Mesangial cell (primary cell): ENCODE measurements at places on chromosomes 4 and X. TPM values are rescaled to one million over a fixed set of nuclear protein-coding genes. Genes with fewer than 3 reads are reported as not detected.

CFAP99 gene
- total RNA-seq, result not detected in 2 replicates

FGFRL1 gene
- 60.5 and 72.2 TPM in 2 replicates for total RNA-seq

ZAR1 gene
- total RNA-seq, result 0.13 TPM in 1 of 2 replicates, not detected in the other

INPP4B gene
- 4.7 and 6.0 TPM in 2 replicates for total RNA-seq

HAND2 gene
- not detected in 2 replicates for total RNA-seq

GLUD2 gene
- 0.16 and 0.51 TPM in 2 replicates for total RNA-seq

MAGIX gene
- 1.8 and 4.6 TPM in 2 replicates for total RNA-seq

DSPP gene
- not detected in 2 replicates for total RNA-seq

F11 gene
- not detected in 2 replicates for total RNA-seq

ABCD1 gene
- 9.8 and 22.2 TPM in 2 replicates for total RNA-seq

ADGRG4 gene
- total RNA-seq, result not detected in 2 replicates

PNMA6A gene
- total RNA-seq, result 2.6 and 6.8 TPM in 2 replicates

NPFFR2 gene
- 1.8 and 3.4 TPM in 2 replicates for total RNA-seq

NPY1R gene
- 2.8 and 38.8 TPM in 2 replicates for total RNA-seq
